CD4-positive, alpha-beta T cell treated with Interleukin-17A for 4 hours (primary cell): ENCODE measurements at places on chromosomes 7 and 10.

- DNase-seq: peak; percentile 28
Measured at GRCh38 chr10:16950656-16951601, 133.7 kb upstream of the RSU1 start.

GRCh38 chr10:98924526-98924925 lies 311.1 kb downstream of the HPSE2 start:
- DNase-seq: no peak

DNA sequence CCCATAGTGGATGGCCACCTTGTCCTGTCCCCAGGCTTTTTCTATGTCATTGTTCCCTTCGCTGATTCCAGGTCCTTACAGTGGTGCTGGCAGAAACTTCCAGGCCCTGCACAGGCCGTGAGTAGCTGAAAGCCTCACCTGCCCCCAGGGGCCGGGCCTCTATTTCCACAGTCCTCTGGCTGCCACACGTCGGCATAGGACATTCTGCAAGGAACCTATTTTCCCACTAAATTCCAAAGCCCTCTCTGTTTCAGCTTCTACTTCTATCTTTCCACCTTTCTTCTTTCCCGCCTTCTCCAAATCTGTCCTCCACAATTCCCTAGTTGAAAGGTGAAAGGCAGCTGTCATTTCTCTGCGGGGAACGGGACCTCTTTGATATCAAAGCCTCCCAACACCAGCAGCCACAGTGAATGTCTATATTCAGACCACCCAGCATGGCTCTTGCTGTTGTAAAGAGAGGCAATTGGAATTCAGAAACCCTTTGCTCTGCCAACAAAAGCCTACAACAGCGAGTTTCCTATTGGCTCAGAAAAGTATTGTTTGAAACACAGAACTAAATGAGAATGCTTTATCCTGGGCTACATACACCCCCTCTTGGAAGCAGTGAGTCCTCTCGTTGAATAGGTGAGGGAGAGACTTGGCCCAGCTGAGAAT lies 607.7 kb downstream of the GALNT17 start:
- no peak for DNase-seq

GRCh38 chr10:36766415-36766810 lies 359.0 kb upstream of the ANKRD30A start:
- DNase-seq: no peak

- no peak for DNase-seq
Measured at GRCh38 chr10:110418218-110418617, 79.5 kb upstream of the DUSP5 start.

DNA sequence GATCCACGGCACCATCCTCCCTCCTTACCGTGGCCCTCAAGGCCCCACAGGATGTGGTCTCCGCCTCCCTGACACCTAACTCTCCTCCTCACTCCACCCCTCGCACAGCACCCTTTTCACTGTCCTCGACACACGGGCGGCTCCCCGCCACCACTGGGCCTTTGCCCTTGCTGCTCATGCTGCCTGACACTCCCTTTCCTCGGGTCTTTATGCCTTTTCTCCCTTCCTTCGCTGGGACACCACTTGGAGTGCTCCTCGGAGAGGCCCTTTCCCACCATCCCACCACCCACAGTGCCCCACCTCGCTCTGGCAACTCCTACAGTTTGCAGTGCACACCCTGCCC lies 7.9 kb upstream of the INMT start:
- no peak for DNase-seq

DNA sequence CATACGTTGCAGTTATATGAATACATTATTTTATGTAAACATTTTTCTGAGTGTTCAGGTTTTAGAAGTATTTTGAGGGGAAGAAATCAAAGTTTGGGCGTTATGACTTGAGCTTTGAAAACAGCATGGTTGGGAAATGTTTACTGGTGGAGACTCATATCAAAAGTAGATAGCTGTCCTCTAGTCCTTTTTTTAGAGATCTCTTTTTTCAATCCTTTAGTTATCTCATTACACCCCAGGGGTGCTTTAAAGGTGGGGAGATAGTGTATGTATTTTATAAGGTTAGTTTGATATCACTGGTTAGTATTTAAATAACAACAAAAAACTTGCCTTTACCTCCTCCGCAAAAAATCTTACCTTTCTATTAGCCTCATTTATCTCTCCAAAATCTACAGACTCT lies 2.3 kb downstream of the DMTF1 start:
- DNase-seq: no peak

DNA sequence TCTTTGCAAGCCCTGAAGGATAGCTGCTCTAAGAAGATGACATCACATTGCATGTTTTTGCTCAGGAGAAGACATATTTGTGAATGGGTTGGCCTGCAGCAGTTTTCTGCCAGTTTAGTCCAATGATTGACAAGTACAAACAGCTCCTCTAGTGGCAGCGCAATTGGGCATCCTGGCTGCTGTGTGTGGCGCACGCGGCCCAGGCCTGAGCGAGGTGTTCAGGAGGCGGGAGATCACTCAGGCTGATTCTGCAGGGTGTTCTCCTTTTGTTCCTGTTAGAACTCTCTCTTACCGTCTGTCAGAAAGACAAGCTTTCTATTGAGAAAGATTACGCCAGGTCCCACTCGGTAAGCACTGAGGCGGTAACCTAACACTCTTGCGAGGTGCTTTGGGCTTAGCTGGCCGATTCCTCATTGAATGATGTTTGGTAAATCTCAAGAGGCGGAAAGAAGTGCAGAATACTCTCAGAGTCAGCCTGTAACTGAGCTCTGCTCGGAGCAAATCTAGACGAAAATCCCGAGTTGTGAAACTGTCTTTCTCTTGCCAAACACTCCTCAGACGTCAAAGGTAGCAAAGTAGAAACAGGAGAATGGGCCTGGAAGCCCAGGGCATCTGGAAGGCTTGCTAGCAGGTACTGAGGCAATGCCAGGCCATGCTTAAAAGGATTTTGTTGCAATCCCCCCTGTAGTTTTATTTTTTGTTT lies 219.2 kb upstream of the BMPER start:
- DNase-seq: no peak

DNA sequence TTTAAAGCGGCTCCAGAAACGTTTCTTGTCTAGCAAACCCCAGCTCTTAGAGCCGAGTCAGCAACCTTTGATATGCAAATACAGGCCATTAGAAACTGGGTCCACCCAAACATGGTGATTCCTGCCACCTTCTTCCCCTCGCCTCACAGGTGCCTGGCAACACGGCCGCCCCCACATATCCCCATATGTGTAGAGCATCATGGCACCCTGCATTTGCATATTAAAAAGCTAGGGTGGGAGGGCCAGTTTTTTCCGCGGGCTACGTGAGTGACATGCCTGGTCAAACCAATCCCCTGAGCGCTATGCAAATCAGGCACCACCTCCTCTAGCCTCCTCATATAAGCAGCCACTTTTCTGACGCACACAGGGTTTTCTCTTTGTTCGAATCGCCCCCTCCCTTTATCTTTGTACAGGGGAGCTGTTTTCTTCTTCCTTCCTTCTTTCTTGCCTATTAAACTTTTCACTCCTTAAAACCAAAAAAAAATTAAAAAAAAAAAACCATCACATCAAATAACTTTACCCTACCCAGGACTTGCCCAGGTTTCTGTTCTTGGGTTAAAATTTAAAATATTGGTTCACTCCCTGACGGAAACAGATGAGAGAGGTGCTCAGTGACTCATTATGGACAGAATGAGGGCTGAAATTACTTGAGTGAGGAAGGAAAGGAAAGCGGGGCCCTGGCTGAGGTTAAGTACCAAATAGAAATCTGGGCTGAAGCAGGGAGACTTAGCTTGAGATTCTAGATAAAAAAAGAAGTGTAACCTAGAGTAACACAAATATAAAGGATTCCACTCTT lies 59.8 kb downstream of the COA1 start:
- peak; percentile 69 for DNase-seq

DNA sequence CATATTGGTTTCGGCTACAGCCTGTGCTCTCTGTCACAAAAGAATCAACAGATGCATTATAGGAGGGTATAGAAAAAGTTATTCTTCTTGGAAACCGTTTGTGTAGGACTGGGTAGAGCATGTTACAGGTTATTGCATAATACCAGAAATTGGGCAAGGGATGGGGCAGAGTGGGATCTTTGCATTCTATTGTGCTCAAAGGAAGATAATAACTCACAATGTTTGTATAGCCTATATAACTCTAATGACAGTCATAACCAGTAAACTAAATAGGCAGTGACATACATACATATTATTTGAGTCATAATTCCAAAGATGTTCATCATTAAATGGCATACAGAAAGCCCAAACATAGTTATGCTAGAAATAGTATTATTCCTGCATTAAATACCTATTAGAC lies 179.7 kb downstream of the XPNPEP1 start:
- DNase-seq: no peak

- no peak for DNase-seq
Measured at GRCh38 chr7:47358357-47358756, 223.6 kb downstream of the TNS3 start.

DNA sequence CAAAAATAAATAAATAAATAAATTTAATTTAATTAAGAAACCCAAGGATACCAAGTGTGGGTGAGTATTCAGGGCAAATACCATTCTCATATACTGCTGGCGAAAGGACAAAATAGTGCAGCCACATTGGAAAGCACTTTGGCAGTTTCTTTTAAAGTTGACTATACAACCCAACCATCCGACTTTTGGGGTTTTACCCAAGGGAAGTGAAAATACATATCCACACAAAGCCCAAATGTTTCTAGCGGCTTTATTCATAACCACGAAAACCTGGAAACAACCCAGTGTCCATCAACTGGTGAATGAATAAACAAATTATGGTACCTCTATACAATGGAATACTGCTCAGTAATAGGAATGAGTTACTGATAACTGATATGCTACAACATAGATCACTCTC lies 36.2 kb upstream of the OGDHL start:
- no peak for DNase-seq

GRCh38 chr10:127962205-127962604 lies 55.3 kb downstream of the PTPRE start:
- DNase-seq: no peak

DNA sequence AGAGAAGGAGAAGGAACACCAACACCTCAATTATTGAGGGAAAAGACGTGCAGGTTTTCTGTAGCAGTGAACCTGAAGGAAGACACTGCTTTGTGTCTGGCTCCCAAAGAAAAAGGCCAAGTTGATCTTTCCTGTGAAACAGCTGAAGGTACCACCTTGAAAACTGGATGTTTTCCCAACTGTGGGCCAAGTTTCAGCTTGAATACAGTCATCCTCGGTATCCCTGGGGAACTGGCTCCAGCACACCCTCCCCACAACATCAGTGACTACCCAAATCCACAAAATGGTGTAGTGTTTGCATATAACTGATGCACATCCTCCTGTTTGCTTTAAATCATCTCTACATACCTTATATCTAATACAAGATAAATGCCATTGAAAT lies 297.0 kb upstream of the PITRM1 start:
- DNase-seq: no peak

DNA sequence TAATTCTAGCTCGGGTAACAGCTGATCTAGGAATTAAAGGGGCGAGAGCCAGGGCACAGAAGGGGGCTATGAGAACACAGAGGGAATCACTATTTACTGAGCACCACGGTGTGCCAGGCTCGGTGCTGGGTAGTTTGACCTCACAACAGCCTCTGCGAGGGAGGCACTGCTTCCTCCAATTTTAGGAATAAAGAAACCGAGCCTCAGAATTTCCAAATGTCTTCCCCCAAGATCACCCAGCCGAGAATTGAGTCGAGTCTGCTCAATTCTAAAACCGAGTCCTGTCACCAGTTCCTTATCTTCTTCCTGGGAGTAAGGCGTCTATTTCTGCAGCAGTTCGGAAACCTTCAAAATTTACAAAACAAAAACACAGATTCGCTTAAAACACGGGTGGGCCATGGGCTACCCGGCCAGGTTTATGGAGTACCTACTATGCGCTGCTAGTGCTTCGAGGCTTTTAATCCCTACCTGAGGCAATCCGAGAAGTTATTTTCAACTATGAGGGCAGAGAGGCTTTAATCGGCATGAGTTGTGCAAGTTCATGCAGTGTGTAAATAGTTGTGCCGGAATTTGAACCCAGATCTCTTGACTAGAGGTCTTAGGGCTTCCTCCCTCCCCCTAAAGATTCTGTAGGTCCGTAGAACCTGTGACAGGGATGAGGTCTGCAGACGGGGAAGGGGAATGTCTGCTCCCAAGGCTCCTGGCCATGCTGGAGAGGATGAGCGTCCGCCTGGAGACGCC lies 872 bp upstream of the HMX2 start:
- no peak for DNase-seq

DNA sequence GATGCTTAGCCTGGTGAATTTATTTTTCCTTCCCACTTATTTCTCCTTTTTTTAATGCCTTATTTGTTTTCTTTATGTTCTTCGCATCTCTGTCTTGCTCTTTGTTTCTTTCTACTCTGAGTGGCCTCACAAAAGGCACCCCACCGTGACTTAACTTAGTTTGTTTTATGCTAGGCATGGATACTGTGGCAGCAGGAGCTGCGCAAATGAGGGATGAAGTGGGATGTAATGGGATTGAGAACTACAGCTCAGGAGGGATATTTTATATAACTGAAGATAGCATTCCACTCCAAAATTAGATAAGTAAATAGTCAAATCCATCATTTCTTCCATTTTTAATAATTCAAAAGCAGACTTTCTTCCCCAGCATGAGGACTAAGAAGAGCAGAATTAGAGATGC lies 1.7 kb upstream of the CACNA2D1 start:
- DNase-seq: no peak

DNA sequence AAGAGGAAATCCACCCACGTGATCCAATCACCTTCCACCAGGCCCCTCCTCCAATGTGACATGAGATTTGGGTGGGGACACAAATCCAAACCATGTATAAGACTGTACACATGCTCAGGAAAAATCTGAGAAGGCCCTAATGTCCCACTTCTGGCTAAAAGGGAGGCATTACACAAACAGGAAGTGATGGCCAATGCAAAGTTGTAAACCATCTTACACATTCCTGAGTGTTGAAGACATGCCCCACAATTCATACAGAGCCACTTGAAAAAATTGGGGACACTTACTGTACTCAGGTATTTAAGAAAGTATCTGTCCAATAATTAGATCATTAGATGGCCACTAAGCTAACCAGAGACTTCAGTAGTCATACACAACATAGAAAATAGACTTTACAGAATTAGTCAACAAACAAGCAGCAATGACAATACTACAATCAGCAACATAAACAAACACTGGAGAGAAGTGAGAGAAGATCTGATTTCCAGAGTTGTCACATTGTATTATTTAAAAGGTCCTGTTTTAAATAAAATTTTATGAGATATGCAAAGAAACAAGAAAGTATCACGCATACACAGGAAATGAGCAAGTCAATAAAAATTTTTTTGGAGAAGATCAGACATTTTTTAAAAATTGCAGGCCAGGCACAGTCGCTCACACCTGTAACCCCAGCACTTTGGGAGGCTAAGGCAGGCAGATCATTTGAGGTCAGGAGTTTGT lies 143.3 kb downstream of the DGKI start:
- DNase-seq: no peak
